Stimulated activated CD8-positive, alpha-beta memory T cell treated with anti-CD3 and anti-CD28 coated beads, Interleukin-2, amount 100 ng/mL, for 1 hour (primary cell): ENCODE measurements at places on chromosomes 6 and 20.

GRCh38 chr6:52872031-52872430 is 31.4 kb upstream of the GSTA5 start:
- no peak for DNase-seq

DNA sequence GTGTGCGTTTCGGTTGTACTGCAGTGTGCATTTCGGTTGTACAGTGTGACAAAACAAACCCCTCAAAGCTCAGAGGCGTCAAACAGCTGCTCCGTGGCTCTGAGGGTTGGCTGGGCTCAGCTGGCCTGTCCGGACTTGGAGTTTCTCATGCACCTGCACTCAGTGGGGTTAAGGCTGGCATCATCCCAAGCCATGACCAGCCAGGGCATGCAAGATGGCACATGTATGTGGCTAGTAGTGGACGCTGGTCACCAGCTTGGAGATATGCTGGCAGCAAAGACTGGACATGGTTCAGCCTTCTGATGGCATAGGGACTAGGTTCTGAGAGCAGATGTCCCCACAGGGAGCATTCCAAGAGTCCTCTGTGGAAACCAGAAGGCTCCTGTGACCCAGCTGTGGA is 187.2 kb downstream of the CDH4 start:
- no peak for DNase-seq

DNA sequence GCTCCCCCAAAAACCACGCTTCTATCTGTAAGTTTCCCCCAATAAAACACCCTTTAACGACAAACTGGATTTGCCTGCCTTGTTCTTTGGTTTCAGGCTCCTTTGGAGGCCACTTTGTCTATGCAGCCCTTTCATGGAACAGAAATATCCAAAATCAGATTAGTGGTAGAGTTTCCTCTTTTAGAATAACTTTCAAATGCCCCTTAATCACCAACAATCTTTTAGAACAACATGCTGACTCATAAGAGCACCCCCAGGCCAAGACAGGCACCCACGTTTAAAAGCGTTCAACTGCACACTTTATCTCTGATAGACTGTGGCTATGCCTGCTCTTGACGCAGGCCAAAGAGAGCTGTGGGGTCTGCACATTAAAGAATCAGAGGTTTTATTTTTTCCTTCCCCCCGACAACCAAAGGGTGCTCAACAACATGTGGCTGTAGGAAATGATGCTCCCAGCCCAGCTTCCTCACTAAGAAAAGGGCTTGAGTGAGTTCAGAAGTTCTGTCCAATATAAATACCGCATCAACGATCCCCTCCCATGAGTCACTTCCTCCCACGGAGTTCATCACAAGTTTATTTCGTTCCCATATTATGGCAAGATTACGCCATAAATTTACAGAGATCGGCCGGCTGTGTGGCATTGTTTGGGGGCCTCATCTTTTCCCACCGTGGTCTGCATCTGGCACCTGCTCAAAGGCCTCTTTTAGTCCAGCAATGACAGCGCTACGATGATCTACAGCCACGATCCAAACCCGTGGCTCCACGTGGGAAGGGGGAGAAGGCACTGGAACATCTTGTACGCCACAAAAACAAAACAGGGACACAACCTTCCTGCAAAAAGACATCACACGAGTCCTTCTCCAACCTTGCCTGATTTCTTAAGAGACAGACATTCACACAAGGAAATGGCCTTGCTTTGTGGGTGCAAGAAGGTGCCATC is 88.8 kb upstream of the NFATC2 start:
- DNase-seq: no peak

DNA sequence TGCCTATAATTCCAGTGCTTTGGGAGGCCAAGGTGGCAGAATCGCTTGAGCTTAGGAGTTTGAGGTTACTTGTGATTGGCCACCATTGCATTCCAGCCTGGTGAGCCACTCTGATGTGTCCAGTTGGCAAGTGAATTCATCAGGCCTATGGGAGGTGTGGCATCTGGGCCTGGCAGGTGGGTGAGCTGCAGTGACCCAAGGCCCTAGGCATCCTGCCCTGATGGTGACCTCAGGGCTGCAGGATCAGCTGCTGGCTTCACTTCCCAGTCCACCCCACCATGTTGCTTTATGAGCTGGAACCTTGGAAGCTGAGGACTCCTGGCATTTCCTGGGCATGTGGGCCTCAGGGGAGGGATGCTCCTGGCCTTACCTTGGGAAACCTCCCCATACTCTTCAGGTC is 20.5 kb downstream of the RSPH9 start:
- no peak for DNase-seq

DNA sequence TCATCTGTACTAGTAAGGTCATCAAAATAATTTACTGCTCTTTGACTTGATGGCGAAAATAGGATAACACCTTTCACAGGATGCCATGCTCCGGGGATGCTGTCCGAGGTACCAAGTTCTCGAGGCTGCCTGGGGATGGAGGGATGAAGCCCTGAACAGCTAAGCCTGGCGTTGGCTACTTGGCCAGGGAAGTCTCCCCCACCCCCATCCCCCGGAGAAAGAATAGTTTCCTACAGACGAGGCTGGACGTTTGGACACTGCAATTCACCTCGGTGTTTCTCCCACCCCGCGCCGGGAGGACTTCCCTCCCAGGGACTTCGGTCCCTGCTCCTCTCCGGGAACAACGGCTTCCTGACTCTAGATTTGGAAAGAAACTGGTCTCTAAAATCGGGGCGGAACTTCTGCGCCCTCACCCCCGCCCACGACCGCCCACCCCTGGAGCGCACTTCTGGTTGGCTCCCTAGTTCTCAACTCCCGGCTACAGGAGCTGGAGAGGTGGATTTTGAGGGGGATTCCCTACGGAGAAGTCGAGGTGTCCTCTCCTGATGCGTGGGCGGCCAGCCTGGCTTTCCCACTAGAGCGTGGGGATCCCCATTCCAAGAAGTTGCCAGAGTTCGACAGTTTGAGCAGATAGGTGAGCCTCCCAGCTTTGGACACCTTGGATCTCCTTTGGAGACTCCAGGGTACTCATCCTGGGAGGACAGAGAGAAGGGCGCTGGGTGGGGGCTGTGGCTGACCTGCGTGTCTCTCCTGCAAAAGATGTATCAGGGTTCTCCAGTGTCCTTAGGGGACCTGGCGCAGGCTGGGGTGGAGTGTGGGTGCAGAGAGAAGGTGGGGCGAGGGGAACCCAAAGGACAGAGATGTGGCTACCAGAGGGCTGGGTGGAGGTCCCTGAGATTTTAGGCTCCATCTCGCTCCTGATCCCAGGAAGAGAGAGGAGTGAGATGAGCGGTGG is 1.1 kb downstream of the PCSK2 start:
- DNase-seq: no peak

DNA sequence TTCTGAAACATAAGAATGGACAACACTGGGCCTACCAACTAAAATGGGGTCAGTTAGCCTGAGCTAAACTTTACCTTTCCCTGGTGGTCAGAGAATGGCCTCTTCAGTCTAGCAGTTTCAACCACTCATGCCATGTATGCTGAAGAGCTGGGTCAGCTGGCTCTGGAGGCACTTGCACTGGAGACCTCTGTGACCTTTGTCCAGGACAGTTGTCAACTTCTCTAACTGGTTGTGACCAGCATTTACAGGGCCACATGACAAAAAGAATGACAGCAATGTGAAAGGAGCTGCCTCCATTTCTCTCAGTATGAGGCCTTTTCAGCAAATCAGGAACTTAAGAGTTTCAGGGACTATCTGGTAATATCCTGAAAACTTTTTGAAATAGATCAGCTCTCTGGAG is 59.9 kb upstream of the TMEM30A start:
- DNase-seq: no peak

- DNase-seq: no peak
Measured at GRCh38 chr6:157282284-157282683, 41.0 kb downstream of the TMEM242 start.

DNA sequence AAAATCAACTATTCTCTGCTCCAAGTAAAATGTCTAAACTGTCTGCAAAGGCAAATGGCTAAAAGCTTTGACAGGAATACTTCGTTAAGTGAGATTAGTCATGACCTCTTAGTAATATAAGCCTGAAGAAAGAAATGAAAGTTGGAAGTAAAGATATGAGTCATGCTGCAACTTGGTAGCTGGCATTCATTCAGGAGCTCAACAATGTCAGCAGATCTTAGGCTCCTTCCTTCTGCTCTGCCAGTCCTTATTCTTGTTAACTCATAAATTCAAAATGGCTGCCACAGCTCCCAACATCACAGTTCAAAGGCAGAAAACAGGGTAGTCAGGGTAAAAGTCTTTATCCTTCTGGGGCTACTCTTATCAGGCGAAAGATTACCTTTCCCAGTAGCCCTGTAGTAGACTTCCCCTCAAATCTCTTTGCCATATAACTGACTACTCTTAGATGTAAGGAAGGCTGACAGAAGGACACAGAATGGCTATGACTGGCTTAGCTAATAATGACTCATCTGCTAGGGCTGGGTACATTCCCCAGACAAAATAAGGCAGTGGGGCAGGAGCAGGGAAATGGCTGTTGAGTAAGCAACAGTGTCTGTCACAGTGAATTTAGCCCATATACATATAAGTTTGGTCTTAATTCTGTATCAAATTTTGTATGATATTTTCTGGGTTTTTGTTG is 24.4 kb upstream of the C6orf62 start:
- no peak for DNase-seq

DNA sequence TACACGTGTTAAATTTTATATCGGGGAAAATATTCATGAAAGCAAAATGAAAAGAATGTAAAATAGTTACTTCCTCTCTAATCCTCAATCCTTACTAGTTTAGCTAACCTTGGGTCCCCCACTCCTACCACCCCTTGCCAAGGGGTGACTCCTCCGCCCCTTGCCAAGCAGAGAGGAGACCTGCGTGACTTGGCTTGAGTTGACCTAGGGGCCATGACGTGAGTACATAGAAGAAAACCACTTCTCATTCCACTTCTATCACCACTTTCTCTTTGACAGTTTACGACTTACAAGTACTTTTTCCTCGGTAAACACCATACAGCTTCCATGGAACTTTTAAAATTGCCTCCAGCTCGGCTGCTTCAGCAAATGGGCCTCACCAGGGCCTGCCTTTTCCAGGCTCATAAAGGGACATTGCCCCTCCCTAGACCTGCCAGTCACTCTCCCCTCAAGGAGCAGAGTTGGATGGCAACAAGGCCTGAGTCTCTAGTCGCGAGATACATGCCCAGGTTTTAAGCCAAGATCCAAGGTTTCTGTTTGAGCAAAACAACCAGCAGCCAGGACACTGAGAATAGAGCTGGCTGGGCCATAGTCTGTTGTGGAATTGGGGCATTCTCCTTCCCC is 29.9 kb downstream of the SDCBP2 start:
- DNase-seq: no peak

DNA sequence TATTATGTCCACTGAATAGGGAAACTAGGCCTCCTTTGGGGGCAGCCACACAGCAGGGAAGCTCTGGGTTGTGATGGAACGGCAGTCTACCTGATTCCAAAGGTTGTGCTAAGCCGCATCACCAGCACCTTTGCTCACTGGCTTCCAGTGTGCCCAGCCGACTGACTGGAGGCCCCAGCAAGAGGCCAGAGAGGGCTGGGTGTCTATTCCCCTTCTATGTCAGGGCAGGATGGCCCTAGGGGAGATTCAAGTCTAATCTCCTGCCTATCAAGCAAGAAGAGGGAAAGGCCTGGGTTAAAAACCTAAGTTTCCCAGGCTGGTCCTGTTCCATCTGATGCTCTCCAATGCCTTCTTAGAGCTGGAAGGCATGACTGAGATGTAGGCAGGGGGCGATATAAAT is 53.6 kb downstream of the JPH2 start:
- DNase-seq: no peak

DNA sequence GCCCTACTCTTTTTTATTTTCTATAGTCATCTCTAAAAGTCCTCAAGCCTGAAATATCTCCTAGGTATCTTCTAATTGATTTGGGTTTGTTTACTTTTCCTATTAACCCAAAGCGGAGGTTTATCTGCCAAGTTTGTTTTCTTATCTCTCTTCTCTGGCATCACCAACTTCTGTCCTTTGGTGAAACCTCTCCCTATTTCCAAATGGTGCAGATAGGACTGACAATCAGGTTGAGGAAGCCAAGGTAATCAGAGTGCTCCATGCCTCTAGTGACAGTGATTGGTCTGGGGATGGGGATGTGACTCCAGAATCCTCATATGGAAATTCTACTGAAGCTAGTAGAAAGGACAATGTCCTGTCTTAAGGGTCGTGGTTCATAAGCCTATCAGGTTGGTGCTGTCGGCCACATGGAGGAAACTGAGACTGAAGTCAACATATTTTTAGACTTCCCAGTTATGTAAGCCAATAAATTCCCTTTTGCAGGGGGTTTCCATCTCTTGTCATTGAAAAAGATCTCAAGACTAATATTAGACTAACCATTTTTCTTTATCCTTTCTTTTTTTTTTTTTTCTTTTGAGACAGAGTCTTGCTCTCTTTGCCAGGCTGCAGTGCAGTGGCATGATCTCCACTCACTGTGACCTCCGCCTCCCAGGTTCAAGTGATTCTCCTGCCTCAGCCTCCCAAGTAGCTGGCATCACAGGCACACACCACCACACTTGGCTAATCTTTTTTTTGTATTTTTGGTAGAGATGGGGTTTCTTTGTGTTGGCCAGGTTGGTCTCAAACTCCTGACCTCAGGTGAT is 28.0 kb downstream of the KIF6 start:
- no peak for DNase-seq

- DNase-seq: no peak
Measured at GRCh38 chr6:25359191-25359861, 80.2 kb downstream of the CARMIL1 start.

GRCh38 chr6:28446818-28447511 is 3.7 kb upstream of the ZSCAN23 start:
- no peak for DNase-seq

DNA sequence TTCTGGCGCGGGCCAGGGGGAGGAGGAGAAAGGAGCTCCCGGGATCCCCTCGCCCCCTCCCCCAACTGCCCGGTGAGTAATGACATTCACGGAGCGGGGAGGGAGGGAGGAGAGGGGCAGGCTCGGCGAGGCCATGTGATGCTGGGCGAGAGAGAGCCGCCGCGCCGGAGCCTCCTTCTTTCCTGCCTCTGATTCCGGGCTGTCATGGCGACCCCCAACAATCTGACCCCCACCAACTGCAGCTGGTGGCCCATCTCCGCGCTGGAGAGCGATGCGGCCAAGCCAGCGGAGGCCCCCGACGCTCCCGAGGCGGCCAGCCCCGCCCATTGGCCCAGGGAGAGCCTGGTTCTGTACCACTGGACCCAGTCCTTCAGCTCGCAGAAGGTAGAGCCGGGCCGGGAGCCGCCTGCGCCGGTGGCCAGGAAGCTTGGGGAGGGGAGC is at the start of gene GDAP1L1:
Gene GDAP1L1, plus strand, starts transcription at position 178 of the 441 bp plus-strand sequence. Its CDS starts 27 bp downstream, at position 205.
- DNase-seq: no peak

DNA sequence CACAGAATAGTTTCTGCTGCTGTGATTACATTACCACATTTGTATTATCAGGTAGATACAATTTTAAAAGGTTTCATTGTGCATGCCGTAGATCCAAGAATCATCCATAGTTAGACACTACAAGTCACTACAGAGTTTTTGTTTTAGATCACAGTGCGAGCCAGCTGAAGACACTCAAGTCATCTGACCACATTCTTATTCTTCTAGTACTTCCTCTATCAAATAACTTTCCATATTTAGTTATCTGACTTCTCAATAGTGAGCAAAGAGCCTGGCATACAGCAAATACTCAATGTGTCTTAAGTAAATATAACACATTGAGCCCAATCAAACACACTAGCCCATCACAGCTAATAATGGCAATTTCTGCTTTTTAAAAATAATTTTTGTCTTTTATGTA is 195.4 kb downstream of the ASCC3 start:
- no peak for DNase-seq

GRCh38 chr6:90293319-90293953 is 3.2 kb downstream of the BACH2 start:
- DNase-seq: no peak
